HAP-1 (cell line): ENCODE measurements at places on chromosomes 12 and 14.

DNA sequence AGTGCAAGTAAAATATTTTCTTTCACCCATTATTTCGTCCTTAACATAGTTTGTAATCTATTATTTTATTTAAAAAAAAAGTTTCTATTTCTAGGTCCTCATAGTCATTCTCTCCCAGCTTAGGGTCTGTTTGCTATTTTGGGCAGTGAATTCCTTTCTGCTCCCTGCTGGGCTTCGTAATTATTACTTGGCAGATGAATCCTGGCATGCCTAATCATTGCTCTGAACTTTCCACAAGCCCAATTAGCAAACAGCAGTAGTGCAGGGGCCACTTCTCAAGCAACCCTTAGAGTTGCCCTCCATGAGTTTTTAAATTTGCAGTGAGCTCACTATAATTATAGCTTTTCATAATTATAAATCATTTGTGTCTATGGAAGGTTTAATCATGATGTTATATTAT, 1378.3 kb upstream of the SEL1L start:
- DNase-seq, result no peak

DNA sequence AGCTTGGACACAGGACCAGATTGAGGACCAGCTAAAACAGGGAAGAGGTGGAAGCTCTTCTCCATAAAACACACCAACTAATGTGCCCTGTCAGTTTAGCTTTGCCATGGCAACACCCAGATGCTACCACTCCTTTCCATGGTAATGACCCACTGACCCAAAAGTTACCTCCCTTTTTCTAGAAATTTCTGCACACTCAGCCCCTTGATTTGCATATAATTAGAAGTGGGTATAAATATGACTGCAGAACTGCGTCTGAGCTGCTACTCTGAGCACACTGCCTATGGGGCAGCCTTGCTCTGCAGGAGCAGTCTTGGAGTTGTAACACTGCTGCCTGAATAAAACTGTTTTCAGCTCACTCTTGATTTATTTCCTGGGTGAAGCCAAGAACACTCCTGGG, 3.2 kb upstream of the TDG start:
- no peak for DNase-seq

DNA sequence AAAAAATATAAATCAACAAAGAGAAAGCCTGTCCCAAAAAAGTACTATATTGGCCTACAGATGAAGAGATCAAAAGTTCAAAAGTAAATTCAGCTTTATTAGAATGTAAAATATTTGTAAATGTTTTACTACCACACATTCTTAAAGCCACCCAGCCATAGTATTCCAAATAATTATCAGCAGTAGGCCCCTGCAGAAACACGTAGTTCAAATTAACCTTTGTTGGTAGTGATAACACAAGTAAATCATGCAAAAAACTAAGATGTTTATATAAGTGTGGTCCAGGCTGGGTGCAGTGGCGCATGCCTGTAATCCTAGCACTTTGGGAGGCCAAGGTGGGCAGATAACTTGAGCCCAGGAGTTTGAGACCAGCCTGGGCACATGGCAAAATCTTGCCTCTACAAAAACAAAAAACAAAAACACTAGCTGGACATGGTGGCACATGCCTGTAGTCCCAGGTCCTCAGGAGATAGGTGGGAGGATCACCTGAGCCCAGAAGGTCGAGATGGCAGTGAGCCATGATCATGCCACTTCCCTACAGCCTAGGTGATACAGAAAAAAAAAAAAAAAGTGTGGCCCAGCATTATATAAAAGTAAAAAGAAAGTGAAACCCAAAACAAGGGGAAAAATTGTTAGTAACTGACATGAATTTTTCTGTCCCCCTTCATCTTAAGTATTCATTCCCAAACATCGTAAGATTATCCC, 17.9 kb downstream of the SPTLC2 start:
- DNase-seq, result no peak

DNA sequence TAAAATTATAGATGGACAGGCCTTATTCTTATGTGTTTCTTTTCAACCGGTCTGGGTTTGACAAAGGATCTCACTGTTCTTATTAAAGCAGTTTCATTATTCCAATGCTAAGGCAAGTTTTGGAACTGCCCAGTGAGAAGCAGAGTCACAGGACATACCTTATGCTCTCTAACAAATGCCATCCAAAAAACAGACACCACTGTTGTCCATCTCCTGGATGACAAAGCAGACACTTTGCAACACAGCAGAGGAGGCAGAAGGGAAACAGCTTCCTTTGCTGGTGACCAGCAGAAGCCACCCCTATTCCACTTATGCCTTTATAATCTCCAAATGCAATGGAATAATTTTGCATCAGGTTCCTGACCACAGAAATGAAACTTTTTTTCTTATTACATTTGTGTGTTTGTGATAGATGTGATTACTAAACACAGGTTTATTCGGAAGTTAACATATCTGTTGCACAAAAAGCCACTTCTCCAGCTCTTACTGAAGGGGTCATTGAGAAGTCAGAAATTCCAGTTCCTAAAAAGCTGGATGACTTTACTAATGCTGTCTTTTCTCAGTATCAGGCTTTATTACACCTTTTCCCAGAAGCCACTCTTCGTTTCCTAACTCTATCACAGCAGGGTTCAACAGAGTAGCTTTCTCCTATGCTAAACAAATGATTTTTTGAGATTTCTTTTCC, 115.6 kb downstream of the BTG1 start:
- DNase-seq, result no peak

GRCh38 chr14:73717711-73718417, 3.7 kb upstream of the PNMA1 start:
- no peak for DNase-seq

- no peak for DNase-seq
Measured at GRCh38 chr12:72574138-72574537, 302.0 kb downstream of the TRHDE start.

- no peak for DNase-seq
Measured at GRCh38 chr12:13595536-13596443, 385.6 kb downstream of the GRIN2B start.

DNA sequence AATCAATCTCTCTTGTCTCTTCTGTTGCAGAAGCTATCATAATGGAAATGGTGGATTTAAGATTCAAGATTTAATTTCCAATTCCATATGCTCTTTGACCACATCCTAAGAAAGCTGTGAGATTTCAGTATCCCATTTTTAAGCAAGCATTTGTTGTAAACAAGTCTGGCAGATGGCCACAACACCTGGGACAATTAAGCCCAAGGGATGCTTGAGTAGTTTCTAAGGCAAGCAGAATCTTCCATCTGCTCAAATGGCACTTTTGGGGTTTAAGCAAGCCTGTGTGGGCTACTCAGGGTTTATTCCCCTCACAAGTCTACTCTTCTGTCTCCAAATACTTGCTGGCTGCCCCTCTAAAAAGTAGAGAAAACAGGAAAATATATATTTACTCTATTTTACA, 304.7 kb upstream of the SYT1 start:
- no peak for DNase-seq

DNA sequence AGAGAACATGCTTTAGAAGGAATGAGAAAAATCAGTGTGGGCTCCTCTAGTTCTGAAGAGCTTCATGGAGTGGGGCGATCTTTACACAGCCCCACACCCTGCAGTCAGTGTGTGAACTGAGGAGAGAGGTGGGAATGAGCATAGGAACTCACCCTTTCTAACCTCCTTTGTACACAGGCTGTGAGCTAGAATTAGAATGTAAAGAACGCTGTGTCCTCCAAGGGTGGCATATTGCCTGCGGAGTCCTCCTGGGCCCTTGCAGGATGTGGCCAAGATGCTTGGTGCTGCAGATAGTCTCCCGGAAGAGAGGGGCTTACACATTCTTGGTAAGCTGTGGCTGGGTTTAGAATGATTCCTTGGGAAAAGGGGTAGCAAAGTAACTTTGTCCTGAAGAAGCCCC, 43.9 kb downstream of the NINJ2 start:
- no peak for DNase-seq

GRCh38 chr14:104641753-104642539, 37.4 kb upstream of the TMEM179 start:
- no peak for DNase-seq

- DNase-seq, result no peak
Measured at GRCh38 chr14:78829274-78829673, 659.1 kb downstream of the NRXN3 start.

- no peak for DNase-seq
Measured at GRCh38 chr14:56268039-56268438, 149.8 kb downstream of the PELI2 start.

- no peak for DNase-seq
Measured at GRCh38 chr14:42994051-42994736, 1387.5 kb downstream of the LRFN5 start.

- DNase-seq, result no peak
Measured at GRCh38 chr14:65219353-65219752, 117.0 kb upstream of the MAX start.

DNA sequence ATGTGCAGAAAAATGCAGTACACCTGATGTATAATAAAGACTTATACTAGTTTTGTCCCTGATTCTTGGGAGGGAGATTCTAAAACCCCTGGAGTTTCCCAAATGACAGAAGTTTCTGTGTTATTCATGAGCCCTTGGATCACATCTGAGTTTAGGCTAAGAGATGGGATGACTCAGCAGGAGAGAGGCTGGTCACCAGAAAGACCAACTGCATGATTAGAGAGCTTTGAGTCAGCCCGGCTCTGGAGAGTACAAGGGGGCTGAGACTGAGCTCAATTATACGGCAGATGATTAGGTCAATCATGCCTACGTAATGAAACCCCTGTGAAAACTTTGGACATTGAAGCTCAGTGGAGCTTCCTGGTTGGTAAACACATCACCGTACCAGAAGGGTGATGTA, 174.2 kb downstream of the SSPN start:
- no peak for DNase-seq

GRCh38 chr14:96229315-96229714, 24.7 kb downstream of the BDKRB2 start:
- DNase-seq, result no peak

- DNase-seq, result no peak
Measured at GRCh38 chr14:65594153-65594881, 181.8 kb downstream of the FUT8 start.

DNA sequence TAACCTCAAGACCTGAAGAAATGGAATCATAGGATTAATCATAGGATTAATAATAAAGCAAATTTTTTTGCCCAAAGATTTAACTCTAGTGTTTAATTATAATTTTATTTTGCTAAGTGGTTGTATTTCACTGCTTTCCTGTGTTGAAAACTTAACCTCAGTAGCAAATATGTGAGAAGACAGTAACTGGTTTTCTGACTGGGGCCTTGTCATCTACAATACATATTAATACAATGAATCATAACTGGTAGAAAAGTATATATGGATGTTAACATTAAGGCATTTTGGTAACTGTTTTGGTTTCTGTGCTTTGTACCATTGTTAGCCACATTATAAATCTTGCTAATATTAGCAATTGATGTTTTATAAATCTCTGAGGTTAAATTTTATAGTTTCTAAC, 92.2 kb downstream of the ACSS3 start:
- DNase-seq, result no peak

DNA sequence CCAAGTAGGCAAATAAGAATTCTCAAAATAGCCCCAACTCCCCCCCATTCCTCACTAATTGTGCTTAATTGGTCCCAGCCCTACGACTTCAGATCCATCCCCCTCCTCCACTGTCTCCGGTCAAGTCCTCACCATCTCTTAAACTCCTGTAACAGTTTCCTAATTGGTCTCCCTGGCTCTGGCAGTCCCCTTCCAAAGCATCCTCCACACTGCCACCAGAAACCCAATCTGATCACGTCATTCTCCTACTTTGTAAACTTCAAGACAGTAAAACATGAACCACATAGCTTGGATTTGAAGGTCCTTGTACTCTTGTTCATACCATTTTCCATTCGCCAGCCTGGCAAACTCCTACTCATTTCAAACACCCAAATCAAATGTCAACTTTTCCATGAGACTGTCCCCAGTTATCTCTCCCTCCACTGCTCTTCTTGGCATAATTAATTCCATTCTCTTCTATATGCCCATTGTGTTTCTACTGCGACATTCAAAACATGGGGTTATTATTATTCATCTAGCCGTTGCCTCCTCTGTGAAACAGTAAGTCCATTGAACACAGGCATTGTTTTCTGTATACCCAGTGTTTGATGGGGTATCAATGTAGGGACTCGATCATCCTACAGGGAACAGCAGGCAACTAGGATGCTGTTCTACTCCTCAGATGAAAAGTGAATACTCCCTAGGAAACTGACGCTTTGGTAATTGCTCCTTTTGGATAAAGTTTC, 104.6 kb downstream of the EGLN3 start:
- DNase-seq, result no peak

GRCh38 chr14:100348253-100348729, 25.2 kb downstream of the SLC25A47 start:
- no peak for DNase-seq
